Activated CD4-positive, alpha-beta memory T cell treated with anti-CD3 and anti-CD28 coated beads, Interleukin-2, amount 10 ng/mL, durations not matched to agents 7 days and 5 days (primary cell): ENCODE measurements at places on chromosomes 16 and 17. TPM values are rescaled to one million over a fixed set of nuclear protein-coding genes. Genes with fewer than 3 reads are reported as not detected.
A peak's percentile ranks its signal among the peaks of the same experiment; 100 is the strongest.

DNA sequence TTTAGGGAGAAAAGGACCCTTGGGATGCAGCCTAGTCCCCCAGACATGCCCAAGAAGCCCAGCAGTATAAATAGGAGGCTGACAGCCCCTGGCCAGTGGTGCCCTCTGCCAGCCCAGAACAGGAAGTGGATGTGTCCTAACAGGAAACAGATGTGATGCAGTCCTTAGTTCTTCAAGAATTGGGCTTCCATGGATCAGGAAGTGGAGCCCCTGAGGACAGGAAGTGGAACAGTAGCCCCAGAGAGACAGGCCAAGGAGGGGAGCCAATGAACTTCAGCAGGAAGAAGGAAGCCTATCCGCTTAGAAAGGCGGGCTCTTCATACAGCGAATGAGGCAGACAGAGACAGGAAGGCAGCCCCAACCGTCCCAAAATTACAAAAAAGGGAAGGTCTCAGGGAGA, 7.2 kb downstream of the CTF1 start:
- H3K36me3 ChIP-seq, result no peaks in the 10 kb centered on the region
- H3K27ac ChIP-seq, result peak overlapping the region; percentile 94
- H3K27me3 ChIP-seq, result no peaks in the 10 kb centered on the region
- DNase-seq, result no peak

DNA sequence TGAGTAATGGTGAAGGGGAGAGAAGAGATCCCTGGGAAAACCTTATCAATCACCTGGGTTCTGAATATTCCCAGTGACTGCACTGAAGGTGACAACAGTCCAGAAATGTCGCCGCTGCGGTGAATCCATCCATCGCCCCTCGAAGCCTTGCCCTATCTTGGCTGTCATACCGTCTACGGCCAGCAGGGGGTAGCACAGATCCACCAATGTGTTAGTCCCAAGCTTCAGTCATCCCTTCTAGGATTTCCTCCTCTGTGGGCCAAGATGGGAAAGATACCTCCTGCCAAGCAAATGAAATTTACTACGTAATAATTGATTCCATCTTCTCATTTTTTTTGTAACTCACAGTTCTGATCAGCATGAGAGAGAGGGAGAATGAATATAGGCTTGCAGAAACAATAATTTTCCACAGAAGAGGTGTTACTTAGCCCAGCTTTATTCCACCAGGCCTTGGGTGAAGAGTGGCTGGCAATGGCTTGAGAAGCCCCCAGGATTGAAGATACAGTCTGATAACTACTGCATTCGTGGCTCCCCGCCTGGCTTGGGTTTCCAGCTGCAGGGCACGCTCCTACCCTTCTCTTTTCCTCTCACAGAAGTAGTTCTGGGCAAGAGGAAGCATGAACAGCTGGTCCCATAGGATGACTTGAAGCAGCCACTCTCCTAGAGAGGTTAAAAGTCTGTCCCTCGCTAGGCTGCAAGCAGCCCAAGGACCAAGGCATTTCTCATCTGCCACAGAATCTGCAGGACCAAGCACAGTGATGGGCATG, 2.6 kb upstream of the FMNL1 start:
- no peaks in the 10 kb centered on the region for H3K27me3 ChIP-seq
- peak overlapping the region; percentile 85 for H3K4me3 ChIP-seq
- H3K4me1 ChIP-seq, result peaks cover 30% of the 10 kb centered on the region
- H3K27ac ChIP-seq, result peak overlapping the region; percentile 75
- peaks cover 58% of the 10 kb centered on the region for H3K36me3 ChIP-seq
- peak; percentile 86 for DNase-seq

Gene VAT1L
- total RNA-seq, result not detected

Gene KDM6B
- total RNA-seq, result 23.7 TPM
